ENCODE measurements at places on chromosomes 5 and 9. TPM values are rescaled to one million over a fixed set of nuclear protein-coding genes. Genes with fewer than 3 reads are reported as not detected.

- DNase-seq, result no peak
These were observed 37.9 kb upstream of the GABRP start for GRCh38 chr5:170745481-170746071.

GRCh38 chr5:83467371-83468035, 4.0 kb upstream of the VCAN start:
- DNase-seq, result no peak

GRCh38 chr9:7067169-7067568, 309.4 kb downstream of the KDM4C start:
- no peak for DNase-seq

GRCh38 chr9:73871636-73872035, 625.5 kb upstream of the RORB start:
- no peak for DNase-seq

- DNase-seq, result no peak
These were observed 76.7 kb downstream of the ITGA1 start for GRCh38 chr5:52864371-52864770.

GRCh38 chr9:14533867-14534640, 159.2 kb downstream of the ZDHHC21 start:
- DNase-seq, result no peak

DNA sequence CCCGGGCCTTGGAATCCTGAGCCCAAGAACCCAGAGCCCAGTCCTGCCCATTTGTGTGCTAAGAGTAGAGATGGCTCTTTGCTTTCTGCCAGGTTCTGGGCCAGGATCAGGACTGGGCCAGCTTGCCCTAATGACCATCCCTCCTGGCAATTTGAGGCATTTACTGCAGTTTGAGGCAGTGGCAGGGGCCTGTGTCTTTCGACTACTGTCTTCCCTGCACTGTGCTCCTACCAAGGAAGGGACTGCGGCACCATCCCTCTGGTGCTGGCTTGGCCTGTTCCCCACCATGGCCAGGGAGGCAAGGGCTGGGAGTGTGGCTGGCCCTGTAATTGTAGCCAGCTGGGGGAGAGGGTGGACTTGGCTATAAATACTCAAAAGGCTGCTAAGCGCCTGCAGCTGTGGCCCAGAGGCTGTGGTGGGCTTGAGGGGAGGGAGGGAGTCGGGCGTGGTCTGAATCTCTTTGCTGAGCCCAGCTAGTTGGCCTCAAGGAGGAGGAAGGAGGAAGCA, 4.6 kb downstream of the ENHO start:
- no peak for DNase-seq

GRCh38 chr5:168624850-168625364, 45.7 kb upstream of the PANK3 start:
- DNase-seq, result no peak

- no peak for DNase-seq
These were observed 36.2 kb downstream of the SNX18 start for GRCh38 chr5:54553659-54554207.

DNA sequence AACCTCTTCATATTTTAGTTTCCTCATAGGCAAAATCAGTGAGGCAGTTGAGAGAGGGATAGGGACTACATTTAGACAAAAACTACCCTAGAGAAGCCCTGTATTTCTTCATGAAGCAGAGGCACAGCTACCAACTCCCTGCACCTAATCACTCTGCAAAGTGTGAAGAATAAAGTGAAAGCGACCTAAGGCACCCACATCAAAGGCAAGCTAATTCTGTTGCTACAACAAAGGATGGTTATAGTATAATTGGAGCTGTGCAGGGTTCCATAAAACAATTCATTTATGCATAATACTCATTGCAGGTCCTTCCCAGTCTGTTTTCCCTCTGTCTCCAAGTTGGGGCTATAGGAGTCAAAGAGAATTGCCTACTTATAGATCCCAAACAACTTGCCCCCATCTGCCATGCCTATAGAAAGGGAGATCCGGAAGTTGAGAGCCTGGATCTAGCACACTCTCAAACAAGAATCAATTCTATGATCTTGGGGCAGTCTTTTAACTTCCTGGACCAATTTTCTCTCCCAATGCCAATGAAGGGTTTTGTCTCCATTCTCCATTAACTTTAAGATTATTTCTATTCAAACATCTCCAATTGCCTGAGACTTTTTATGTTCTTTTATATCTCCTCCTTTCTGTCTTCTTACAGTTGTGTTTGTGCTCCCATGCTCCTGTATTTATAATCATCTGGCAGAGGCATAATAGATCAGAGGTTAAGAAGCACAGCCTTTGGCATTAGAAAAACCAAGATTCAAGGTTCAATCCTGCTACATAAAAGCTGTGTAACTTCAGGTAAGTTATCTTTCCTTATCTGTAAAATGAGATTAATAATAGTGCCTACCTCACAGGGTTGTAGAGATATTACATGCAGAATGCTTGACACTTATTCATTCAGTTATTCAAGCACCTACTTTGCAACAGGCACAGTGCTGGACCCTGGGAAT, 56.0 kb upstream of the PTGER4 start:
- no peak for DNase-seq

GRCh38 chr5:7392693-7393024, 3.3 kb upstream of the ADCY2 start:
- DNase-seq, result no peak

DNA sequence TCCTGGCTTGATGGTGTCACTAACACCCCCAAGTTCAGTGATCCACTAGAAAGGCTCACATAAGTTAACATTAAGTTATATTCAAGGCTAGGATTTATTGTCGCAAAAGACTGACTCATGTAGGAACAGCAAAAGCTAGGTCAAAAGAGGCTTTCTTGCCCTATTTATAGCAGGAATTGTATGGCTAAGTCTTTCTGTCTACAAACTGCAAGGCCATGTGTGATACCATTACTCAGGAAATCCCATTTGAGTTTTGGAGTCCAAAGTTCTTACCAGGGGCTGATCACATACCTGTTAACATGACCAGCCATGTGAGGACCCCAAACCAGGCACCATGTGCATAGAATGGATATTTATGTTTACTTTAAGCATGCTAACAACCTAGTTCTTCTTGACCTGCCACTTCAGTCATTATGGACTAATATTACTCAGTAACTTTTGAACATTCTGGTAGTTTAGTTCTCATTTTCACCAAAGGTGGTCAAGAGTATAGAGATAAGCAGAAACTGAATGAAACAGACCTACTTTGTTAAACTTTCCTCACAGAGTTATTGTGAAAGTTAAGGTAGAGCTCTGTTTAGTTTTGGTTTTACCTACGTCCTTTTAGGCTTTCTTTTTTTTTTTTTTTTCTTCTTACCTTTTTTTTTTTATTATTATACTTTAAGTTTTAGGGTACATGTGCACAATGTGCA, 281.1 kb downstream of the FER start:
- DNase-seq, result no peak

DNA sequence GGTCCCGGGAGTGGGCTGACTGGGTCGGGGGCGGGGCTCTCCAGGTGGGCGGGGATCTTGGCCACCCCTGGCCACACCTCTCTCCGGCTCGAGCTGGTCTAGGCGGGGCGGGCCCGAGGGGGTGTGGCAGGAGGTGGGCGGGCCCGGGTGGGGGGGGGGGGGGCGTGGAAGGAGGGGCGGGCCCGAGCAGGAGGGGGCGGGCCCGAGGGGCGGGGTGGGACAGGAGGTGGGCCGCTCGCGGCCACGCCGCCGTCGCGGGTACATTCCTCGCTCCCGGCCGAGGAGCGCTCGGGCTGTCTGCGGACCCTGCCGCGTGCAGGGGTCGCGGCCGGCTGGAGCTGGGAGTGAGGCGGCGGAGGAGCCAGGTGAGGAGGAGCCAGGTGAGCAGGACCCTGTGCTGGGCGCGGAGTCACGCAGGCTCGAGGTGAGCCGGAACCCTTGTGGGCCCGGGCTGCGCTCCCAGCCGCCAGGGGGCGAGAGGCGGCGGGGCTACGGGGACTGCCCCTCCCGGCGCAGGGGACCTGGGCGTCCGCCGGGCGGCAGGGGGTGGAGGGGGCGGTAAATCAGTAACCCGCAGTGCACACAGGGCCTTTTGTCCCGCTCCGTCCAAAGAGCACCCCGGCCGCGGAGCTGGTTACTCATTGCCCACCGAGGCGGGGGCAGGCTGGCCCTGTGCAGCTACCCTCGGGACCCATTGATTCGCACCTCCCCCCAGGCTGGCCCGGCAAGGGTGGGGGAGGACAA, at the start of gene FGFR4:
TSS of gene FGFR4 (plus strand) at position 262 of the 744 bp plus-strand sequence. CDS start 2,688 bp downstream, outside the sequence.
- peak; percentile 82 for DNase-seq

DNA sequence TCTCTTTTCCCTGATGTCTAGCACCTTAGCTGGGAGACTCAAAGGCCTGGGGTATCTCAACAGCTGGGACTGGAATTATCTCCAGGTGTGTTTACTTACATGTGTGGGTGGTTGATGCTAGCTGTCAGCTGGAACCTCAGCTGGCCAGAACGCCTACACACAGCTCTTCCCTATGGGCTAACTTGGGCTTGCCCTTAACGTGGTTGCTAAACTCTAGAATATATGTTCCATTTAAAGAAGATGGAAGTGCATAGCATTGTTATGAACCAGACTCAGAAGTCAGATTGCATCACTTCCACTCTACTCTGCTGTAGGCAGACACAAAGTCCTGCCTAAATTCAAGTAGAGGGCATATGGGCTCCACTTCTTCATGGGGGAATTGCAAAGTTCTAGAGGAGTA, 29.3 kb downstream of the SGCD start:
- no peak for DNase-seq

- no peak for DNase-seq
These were observed 37.7 kb upstream of the CSNK1G3 start for GRCh38 chr5:123474228-123474627.

DNA sequence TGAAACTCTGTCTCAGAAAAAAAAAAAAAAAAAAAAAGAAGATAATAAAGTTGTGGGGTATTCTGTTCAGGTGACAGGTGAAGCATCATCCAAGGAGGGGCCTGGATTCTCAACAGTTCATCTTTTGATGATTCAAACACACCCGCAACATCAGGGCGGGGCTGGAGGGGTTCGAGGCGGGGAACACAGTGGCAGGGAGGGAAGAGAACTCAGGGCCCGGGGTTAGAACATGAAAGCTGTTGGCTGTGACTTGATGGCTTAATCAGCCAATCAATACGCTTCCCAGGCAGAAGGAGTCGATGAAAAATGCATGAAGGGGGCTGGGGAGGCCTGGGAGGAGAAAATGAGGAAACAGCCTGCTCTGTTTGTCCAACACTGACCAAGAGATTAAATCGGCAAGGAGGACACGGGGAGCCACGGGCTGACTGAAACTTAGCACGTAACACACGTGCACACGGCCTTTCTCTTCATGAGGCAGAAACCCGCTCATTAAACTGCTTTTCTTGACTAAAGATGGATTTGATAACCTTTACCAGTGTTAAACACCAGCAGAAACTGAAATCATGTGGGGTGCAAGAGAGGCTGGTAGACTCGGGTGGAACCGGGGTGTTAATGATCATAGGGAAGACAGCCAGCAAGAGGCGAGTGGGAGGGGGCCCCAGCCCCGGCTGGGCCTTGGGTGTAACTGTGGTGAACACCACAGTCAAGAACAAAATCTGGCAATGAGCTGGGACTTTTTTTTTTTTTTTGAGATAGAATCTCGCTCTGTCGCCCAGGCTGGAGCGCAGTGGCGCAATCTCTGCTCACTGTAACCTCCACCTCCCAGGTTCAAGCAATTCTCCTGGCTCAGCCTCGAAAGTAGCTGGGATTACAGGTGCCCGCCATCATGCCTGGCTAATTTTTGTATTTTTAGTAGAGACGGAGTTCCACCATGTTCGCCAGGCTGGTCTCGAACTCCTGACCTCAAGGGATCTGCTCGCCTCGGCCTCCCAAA, 105.7 kb upstream of the RAPGEF1 start:
- DNase-seq, result no peak

DNA sequence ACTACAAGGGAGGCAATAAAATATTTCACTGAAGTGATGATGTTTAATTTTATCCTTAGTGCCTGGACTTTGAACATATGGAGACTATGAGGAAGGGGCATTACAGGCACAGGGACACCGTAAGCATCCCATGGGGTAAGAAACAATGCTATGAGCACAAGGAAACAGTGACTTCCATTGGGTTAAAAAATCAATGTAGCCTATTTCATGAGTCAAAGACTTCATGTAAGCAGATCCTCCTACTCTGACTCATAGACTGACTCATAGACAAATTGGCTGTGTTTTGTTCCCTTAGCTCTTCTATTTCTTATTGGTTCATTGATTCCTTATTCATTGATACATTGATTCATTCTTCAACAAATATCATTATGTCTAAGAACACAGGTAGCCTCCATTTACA, 351.0 kb downstream of the PRELID2 start:
- no peak for DNase-seq

Gene CMYA5
- total RNA-seq, result 0.13 TPM

Gene ADGRD2
- total RNA-seq, result not detected

Gene SEMA6A
- not detected for total RNA-seq

Gene CCNI2
- total RNA-seq, result not detected

Gene C5orf24
- total RNA-seq, result 42.4 TPM

Gene HTR4
- total RNA-seq, result not detected

Gene FAM174A
- total RNA-seq, result 3.9 TPM

Gene LIFR
- not detected for total RNA-seq

Gene TOR1A
- total RNA-seq, result 37.0 TPM

Gene F2RL2
- not detected for total RNA-seq

Gene TRIM36
- total RNA-seq, result not detected

Gene SMC5
- total RNA-seq, result 45.4 TPM

Gene OR13J1
- total RNA-seq, result not detected

Gene AIF1L
- not detected for total RNA-seq

Gene GABRP
- not detected for total RNA-seq
